Stimulated activated CD8-positive, alpha-beta memory T cell treated with anti-CD3 and anti-CD28 coated beads, Interleukin-15, amount 100 ng/mL, for 4 hours (primary cell): ENCODE measurements at places on chromosomes 11 and 22.
A peak's percentile ranks its signal among the peaks of the same experiment; 100 is the strongest.

- DNase-seq, result no peak
These were observed 6.4 kb downstream of the MUC5AC start for GRCh38 chr11:1163911-1164735.

DNA sequence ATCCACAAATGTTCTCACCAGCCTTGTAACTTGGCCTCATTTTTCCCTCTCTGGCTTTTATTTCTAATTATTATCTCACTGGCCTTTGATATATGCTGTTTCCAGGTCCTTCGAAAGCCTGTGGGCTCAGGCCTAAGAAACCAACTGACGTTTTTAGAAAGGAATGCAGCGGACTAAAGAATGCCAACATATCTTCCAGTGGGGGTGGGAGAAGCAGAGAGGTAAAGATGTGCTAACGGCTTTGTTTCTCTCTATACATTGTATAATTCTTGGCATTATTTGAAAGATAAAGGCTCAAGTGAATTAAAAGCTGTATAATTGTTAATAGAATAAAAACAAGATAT lies 28.2 kb downstream of the OR6Q1 start:
- no peak for DNase-seq

- no peak for DNase-seq
These were observed 24.1 kb downstream of the KCNE3 start for GRCh38 chr11:74443071-74443864.

- no peak for DNase-seq
These were observed 24.3 kb upstream of the IL10RA start for GRCh38 chr11:117961896-117962295.

DNA sequence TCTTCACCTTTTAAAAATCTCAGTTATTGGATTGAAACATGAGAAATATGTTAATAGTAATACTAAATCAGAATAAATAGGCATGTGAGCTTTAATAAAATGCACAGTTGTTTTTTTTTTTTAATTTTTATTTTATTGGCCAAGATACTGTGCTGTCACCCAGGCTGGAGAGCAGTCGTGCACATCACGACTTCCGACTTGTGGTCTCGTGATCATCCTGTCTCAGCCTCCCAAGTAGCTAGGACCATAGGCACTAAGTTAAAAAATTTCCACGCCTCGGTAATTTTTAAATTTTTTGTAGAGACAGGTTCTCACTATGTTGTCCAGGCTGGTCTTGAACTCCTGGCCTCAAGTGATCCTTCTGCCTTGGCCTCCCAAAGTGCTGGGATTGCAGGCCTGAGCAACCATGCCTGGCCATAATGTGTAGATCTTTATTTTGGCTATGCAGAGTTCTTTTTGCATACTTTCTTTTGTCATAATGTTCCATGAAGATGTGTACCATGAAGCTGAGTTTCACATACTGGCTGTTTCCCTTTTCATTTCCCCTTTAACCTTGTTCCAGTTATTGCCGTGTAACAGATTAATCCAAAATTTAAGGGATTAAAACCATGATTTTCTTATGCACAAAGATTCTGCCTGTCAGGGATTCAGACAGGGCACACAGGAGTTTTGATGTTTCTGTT lies 16.0 kb downstream of the CAPRIN1 start:
- DNase-seq, result no peak

- DNase-seq, result no peak
These were observed 199.1 kb downstream of the SWAP70 start for GRCh38 chr11:9862981-9863380.

GRCh38 chr22:36422287-36423014 lies 34.7 kb upstream of the MYH9 start:
- DNase-seq, result no peak

- no peak for DNase-seq
These were observed 42.5 kb upstream of the SPATA19 start for GRCh38 chr11:133887692-133888332.

DNA sequence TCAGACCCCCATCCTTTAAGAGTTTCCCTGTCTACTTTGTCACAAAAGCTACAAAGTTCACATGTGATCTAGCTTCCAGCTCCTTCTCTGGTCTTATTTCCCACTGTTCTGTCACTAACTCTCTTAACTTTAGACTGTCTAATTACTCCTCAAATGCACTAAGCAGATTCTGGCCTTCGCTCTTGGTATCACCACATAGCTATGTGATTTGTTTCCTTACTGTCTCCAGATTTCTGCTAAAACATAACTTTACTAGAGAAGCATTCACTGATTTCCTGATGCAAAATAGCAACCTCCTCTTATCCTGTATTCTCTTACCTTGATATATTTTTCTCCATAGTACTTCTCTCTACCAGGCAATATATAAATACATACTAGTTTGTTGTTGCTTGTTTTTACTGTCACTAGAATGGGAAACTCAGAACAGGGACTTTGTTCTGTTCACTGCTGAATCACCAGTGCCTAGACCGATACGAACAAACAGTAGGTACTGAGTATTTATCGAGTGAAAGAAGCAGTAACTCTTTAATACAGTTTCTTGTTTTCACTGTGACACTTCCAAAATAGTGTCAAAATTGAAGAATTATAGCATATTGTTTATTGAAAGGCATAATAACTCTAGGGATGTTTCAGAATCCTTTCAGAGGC lies 205.6 kb downstream of the DDX10 start:
- DNase-seq, result no peak

DNA sequence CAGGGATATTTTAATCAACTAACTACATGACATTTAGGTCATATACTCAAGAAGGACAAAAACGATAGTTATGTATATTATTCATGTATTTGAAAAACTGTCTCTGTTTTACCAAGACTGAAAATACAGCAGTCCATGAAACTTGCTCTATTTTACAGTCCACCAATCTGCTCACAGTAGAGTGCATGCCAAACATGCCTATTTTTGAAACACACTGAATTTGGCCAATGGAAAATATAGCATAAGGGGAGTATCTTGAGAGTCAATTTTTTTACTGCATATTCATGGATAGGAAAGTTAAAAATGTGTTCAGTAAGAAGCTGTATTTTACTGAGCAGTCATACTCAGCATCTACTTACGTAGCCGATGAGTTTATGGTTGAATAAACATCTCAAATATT lies 621.2 kb upstream of the CHORDC1 start:
- no peak for DNase-seq

GRCh38 chr22:36548606-36549005 lies 19.6 kb upstream of the EIF3D start:
- no peak for DNase-seq

DNA sequence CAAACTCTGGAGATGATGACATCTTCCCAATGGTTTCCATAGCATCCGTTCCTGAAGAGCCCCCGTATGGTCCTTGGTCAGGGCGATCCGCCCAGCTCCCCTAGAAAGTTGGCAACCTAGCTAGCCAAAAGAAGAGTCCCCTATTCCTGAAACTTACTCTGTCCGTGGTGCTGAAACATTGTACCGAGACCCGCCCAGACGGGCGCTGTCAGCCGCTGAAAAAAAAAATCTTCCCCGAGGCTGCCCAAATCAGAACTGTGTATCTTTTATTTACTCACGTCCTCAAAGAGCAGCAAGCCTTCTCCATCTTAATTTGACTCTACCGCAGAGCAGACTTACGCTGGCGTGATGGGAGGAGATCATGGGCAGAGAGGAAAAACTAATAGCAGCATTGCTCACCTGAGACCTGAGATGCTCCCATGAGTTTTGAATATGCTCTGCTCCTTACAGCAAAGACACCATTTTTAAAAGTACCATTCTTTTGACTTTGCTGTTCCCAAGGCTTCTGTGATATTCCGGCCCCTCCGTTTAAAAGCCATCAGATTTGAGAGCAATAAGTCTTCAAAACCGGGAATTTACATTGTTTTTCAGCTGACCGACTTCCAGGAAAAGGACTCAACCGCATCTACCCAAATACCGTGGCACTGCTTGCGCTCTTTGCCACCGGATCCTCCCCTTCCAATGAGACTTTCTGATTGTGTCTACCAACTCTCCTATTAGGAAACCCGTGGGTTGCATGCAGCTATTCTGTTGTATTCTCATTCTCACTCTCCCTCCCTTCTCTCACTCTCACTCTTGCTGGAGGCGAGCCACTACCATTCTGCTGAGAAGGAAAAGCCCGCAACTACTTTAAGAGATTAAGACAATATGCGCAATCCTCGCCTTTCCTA lies at the start of gene SLC17A6:
Gene SLC17A6, plus strand, starts transcription at position 786 of the 890 bp plus-strand sequence. CDS start 153 bp downstream, outside the sequence.
- no peak for DNase-seq

GRCh38 chr22:39094717-39095389 lies 2.2 kb upstream of the APOBEC3H start:
- DNase-seq, result no peak

DNA sequence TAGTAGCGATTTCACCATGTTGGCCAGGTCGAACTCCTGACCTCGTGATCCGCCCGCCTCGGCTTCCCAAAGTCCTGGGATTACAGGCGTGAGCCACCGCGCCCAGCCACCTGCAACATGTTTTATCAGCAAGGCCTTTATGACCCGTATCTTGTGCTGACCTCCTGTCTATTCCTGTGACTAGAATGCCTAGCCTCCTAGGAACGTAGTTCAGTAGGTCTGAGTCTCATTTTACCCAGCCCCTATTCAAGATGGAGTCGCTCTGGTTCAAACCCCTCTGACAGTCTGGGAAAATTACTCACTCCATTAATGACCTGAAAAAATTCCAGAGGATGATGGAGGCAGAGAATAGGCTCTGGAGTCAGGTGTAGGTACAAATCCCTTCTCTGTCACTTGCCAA lies 30.0 kb upstream of the CXCR5 start:
- DNase-seq, result no peak

DNA sequence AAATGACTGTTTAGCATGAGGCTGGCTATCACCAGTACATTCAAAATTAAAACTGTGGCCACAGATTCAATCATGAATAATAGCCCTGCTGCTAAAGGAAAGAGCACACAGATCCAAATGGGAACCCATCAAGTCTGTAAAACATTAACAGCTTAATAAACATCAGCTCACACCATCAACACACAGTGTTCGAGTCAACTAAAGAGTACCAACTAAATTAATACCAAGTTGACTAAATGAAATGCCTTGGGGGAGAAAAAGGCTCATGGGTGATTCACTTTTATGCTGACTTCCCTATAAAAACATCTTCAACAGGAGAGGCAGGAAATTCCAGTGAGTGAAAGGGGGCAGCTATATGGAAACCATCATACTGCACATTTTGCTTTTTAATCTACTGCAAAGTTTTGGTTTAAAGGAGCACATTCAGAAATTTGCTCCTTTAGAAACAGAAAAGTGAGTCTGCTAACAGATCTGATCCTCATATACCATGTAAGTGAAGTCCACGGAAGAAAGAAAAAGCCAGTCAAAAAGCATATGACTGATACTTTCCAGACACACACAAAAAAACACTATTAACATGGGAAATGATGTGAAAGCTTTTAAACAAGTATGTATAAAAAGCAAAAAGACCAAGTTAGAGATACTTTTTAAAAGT lies 16.3 kb downstream of the LGR4 start:
- no peak for DNase-seq

DNA sequence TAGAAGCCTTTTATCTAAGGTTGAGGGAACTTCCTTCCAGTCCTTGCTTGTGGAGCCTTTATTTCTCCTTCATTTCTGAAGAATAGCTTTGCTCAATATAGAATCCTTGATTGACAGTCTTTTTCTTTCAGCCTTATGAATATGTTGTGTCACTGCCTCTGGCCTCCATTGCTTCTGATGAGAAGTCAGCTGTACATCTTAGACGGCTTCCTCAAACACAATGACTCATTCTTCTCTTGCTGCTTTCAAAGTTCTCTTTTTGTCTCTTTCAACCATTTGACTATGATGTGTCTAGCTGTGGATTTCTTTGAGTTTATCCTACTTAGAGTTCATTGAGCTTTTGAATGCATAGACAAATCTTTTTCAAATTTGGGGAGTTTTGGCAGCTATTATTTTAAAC lies 893.2 kb downstream of the BRD1 start:
- no peak for DNase-seq

- no peak for DNase-seq
These were observed 15.9 kb downstream of the PRSS23 start for GRCh38 chr11:86816251-86816726.

- DNase-seq, result no peak
These were observed 6.3 kb upstream of the IGLL5 start for GRCh38 chr22:22881116-22882000.

GRCh38 chr11:3130269-3131071 lies 34.6 kb downstream of the OSBPL5 start:
- no peak for DNase-seq

DNA sequence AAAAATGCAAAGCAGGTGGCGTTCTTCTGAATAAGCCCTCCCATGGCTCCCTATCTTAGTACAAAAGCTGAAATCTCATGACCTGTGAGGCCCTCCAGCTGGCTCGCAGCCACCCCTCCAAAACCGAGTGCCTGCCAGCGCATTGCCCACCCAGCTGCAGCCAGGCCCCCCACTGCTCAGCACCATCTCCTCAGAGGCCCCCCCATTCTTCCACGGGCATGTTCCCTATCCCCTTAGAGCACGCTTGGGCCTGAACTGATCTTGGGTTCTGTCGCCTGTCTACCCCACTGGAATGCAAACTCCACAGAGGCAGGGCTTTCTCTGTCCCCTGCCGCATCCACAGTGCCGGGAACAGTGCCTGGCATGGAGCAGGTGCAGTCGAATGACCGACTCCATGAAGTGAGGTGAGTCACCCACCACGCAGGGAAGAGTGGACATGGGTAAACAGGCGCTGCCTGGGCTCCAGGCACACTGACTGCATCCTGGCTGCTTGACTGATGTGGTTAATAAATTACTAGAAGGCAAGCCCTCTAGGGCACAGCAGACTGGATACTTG lies 11.3 kb upstream of the EFCAB6 start:
- DNase-seq, result no peak

- no peak for DNase-seq
These were observed 34.4 kb upstream of the ZBED5 start for GRCh38 chr11:10892250-10892649.

GRCh38 chr11:116114198-116114651 lies 610.0 kb upstream of the CADM1 start:
- DNase-seq, result no peak

DNA sequence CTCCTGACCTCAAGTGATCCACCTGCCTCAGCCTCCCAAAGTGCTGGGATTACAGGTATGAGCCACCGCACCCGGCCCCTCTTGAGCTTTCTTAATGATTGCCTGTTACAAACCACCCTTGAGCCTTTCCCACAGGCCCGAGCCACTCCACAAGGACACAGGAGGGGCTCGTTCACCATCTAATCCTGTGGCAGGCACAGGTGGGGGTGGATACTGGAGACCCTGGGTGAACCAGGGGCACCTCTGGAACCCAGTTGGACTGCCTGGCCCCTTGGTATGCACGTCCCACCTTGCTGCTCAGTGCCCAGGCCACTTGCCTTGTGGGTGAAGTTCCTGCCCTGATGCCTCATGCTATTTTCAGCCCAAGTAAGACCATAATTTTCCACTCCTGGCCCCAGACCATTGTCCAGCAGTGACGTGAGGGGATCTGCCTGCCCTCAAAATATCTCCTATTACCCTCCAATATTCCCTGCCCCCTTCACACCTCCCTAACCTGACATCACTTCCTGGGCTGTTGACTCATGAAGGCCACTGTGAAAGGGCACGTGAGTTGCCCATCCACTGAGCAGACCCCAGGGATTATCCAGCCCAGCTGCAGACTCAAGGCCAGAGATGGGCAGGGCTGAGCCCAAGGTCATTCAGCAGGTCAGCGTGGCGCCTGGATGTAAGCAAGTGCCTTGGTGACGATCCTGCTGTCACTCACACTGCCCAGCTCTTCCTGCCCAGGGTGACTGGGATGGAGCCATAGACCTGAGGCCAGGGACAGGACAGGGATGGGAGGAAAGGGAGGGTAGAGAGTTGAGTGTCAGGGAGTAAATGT lies 19.6 kb downstream of the P2RY2 start:
- DNase-seq, result no peak

GRCh38 chr22:30922151-30922611 lies 46.4 kb downstream of the MORC2 start:
- peak; percentile 64 for DNase-seq
